ENCODE measurements at places on chromosomes 4 and X.

GRCh38 chr4:170853422-170854021 is 763.8 kb upstream of the AADAT start:
- DNase-seq = no peak

DNA sequence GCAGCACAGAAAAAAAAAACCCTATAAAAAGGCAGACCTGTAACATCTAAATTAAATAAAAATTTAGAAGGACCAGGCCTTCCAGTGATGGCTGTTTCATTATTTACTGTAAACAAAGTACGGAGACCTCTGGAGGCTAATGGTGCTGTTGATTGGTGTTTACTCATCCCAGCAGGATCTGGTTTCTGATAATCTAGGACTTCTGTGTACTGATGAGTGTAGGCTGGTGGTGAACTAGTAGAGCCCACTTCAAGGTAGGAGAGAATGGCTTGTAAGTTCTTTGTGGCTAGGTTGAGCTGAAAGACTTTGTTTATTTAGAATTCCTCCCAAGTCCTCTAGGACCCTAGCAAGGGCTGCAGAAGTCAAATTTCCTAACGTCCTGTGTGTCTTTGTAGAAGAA is 398.1 kb upstream of the PITX2 start:
- no peak for DNase-seq

DNA sequence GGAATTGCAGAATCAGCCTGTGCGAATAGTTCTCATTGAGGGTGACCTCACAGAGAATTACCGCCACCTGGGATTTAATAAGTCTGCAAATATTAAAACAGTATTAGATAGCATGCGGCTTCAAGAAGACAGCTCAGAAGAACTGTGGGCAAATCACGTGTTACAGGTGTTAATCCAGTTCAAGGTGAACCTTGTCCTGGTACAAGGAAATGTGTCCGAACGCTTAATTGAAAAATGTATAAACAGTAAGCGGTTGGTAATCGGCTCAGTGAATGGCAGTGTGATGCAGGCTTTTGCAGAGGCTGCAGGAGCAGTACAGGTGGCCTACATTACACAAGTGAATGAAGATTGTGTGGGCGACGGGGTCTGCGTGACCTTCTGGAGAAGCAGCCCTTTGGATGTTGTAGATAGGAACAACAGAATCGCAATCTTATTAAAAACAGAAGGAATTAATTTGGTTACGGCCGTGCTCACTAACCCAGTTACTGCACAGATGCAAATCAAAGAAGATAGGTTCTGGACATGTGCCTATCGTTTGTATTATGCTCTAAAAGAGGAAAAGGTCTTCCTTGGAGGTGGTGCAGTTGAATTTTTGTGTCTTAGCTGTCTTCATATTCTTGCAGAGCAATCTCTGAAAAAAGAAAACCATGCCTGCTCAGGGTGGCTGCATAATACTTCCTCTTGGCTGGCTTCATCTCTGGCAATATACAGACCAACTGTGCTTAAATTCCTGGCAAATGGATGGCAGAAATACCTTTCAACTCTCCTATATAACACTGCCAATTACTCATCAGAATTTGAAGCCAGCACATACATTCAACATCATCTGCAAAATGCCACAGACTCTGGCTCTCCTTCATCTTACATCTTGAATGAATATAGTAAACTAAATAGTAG is 10.7 kb downstream of the BBS12 start:
- no peak for DNase-seq

DNA sequence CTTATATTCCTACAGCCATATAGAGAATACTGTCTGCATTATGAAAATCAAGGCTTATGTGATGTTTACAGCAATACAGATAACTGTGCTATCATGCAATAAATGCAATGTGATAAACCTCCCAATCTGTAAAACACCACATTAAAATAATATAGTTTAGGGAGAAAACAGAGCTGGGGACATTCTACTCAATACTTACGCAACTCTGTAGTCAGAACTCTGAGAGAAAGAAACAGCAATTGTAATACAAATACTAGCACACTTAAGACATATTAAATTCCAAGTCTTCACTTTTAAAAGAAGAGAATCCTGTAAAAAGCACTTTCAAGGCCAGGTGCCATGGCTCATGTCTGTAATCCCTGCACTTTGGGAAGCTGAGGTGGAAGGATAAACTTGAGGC is 61.4 kb downstream of the ANKRD17 start:
- DNase-seq = no peak

GRCh38 chrX:48509619-48510018 is 827 bp downstream of the PORCN start:
- DNase-seq = no peak

DNA sequence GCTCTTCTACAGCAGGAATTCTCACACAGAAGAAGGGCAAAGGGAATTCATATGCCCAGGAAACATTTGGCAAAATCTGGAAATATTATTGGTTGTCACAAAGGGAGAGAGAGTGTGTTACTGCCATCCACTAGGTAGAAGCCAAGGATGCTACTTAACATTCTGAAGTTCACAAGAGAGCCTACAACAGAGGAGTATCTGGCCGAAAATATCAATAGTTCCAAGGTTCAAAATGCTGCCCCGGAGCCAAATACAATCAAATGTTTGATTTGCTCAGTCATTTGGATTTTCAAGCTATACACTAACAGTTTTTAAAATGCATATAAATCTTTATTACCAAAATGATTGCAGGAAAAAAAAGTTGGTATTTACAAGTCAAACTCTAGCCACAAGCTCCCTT is 18.8 kb downstream of the OTUD4 start:
- no peak for DNase-seq

All from natural killer cell (primary cell).